ENCODE measurements at places on chromosomes 6 and 20. TPM values are rescaled to one million over a fixed set of nuclear protein-coding genes. Genes with fewer than 3 reads are reported as not detected.

DNA sequence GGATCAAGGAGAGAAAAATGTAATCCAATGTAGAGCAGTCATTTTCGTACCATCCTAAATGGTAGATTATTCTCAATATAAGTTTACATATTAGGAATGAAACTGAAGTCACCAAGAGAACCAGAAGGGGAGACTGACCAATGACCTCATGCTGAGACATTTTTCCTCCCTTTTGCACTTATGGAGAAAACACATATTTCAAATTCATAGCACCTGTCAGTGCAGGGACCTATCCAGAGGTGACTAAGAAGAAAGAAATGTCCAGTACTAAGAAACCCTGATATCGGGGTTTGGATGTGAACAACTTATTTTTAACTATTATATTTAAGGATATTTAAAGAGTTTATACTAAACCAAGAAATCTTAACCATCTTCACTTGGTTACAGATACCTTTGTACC lies 16.6 kb upstream of the LYRM2 start:
- peak; percentile 62 for DNase-seq

GRCh38 chr6:162032620-162033019 lies 694.9 kb downstream of the PRKN start:
- no peak for DNase-seq

DOK5 gene
- total RNA-seq = not detected

KHDRBS2 gene
- total RNA-seq = not detected
